Stimulated activated CD4-positive, alpha-beta T cell treated with anti-CD3 and anti-CD28 coated beads, Interleukin-2, amount 100 ng/mL, for 24 hours (primary cell): ENCODE measurements at places on chromosomes 3 and 15.
A peak's percentile ranks its signal among the peaks of the same experiment; 100 is the strongest.

GRCh38 chr3:141476033-141476432 is 10.8 kb upstream of the RASA2 start:
- DNase-seq = no peak

DNA sequence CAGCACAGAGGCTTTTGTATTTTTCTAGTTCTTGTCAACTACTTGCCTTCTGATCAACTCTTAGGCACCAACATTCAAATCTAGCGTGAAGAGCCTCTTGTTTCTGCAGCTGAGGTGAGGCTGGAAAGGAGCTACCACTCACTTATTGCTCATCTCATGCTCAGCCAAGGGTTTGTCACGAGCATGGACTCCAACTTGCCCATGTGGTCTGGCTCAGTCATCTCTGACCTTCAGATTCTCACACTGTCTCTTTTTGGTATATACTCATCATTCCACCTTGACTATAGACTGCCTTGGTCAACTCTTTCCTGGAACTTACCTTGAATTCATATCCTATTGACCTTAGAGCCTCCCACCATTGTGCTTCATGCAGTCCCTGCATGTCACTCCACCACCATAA is 5.2 kb upstream of the GJD2 start:
- DNase-seq = no peak

GRCh38 chr3:146200461-146201220 is 39.7 kb upstream of the PLOD2 start:
- DNase-seq = no peak

DNA sequence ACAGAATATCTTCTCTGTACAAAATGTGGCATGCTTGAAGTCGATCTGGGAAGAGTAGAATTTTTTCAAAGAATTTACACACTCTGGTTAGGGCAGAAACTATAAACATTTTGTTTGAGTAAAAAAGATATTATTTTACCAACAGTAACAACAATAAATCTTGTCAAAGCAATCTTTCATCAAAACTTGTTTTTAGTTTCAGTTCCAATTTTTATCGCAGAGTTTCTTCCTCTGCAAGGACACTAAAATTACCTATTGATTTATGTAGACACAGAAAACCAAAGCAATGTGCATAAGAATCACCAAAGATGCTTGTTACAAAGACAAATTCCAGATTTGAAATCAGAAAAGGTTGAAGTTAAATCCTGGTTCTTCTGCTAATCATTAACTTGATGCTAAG is 61.9 kb downstream of the CGGBP1 start:
- DNase-seq = no peak

DNA sequence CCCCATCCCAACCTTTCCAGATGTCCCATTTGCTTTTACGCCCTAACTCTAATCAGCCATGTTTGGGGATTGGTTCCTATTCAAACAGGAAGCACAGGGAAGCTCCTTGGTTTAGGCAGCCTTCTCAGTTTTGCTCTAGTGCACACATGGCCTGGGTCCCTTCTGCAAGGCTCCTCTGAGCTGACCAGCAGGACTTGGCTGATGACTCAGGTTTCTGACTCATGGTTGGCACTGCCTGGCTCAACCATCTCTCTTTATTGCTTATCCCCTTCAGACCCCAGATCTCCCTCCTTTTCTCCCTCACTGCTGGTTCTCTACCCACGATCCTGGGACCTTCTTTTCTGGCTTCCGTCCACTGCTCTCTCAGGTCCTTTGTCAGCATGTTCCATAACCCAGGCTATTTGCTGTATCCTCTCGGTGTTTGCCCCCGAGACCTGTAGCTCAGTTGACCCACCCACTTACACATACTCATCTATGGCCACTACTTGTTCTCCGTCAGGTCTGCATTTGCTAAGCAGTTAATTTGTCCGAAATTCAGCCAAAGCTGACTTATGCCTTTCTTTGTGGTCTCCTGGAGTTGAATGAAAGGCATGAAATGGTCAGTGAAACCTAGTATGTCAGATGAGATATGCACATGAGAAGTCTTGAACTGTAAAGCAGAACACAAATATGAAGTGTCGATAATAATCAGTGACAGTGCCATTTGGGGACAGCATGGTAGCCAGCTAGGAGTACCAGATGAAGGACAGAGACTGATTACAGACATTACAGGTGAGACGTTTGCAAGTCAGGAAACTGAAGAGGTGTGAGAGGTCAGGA is 323.5 kb upstream of the ROPN1 start:
- DNase-seq = no peak

DNA sequence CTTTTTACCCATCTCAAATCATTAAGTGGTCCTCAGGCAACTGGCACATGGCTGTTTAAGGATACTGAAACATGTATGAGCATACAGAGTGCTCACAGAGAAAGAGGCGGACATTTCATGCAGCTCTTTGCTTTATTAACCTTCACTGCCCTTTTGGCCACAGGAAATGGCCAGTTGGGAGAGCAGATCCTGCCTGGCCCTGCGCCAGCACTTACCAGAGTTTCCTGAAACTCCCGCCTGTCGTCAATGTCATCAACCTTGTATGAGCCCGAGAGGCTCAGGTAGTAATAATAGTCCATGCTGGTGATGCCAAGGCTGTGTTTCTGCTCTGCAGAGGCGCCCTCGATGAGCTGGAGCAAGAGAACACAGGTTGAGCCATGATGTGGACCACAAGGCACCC is 17.8 kb downstream of the LDHAL6B start:
- no peak for DNase-seq

DNA sequence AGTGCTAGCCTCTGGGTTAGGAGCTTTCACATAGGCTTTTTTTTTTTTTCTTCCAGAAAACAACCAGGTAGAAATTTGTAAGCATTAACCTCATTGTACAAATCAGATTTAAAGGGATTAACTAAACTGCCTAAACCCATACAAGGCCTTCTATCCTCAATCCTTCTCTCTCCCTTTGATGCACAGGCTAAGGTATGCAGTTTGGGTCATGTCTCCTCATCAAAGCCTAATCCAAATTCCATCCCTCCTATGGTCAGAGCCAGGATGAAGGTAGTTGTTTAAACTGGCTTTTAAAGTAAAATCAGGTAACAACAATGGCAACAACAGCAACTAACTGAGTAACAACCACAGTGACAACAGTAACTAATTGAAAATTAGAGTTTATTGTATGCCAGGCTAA is 115.6 kb upstream of the SOX2 start:
- DNase-seq = no peak

GRCh38 chr15:69755551-69756310 is 303.1 kb downstream of the RPLP1 start:
- peak; percentile 83 for DNase-seq

DNA sequence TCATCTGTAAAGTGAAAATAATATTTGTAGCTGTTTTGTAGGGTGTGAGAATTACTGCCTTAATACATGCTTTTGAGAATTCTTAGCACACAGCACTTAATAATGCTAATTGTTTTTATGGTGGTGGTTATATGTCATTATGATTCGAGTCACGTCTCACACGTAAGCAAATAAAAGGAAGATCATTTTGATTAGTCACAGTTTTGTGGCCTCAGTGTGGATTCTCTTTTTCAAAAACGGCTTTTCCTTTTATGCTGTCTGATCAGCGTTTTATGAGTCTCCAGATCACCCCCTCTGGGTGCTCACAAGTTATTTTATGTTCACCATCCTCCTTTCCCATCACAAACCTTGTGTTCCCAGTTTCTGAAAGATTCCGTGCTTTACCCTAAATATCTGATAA is 255.6 kb upstream of the CNTN4 start:
- DNase-seq = no peak

GRCh38 chr3:114606336-114606735 is 312.5 kb downstream of the TIGIT start:
- DNase-seq = no peak

GRCh38 chr3:8233938-8234337 is 267.7 kb upstream of the LMCD1 start:
- no peak for DNase-seq

- no peak for DNase-seq
Measured at GRCh38 chr3:5222283-5223005, 34.9 kb downstream of the EDEM1 start.

GRCh38 chr3:177820683-177821316 is 623.5 kb upstream of the TBL1XR1 start:
- no peak for DNase-seq
